Activated CD4-positive, alpha-beta T cell treated with anti-CD3 and anti-CD28 coated beads, Interleukin-2, amount 50 U/mL, for 48 hours (primary cell): ENCODE measurements at places on chromosomes 3 and 15.
A peak's percentile ranks its signal among the peaks of the same experiment; 100 is the strongest.

DNA sequence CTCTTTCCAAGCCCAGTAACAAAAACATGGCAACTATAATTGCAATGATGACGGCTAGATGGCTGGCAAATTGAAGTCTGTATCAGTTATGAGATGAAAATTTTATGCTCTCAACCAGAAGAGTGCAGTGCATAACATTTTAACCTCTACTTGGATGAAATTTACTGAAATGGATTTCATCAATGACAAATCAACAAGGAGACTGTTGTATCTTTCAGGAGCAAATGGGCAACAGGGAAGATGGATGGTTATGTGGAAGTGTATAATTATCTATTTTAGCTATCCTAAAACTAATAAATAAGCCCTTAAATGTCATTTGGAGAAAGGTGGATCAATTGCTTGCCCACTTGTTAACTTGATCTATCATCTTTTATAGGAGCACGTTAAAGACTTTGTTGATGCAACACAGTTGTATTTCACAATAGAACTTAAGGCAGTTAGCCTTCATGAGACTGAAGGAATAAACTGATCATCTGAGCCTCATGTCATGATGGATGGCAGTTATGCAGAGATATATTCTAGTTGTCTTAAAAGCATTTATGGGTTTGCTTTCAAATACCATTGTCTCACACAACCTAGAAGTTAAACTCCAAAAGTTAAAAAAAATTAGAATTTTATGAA lies 315.1 kb upstream of the TBC1D5 start:
- DNase-seq = no peak

DNA sequence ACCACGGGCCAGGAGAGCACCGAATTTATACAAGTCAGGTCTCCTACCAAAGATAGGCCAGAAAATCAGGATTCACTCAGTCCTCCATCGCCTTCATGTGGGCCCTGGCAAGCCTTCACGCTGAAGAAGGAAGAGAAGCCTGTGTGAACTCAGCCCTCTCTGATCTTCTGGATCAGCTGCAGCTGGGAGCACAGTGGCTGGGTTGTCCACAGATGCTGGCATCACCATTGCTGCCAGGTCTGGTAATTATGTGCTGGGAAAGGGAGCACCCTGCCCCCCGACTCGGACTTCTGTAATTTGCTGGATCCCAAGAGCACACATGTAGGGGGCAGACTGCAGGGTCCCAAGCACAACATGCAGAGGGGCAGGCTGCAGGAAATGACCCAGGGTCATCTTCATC lies 12.4 kb upstream of the PDE8A start:
- DNase-seq = no peak

DNA sequence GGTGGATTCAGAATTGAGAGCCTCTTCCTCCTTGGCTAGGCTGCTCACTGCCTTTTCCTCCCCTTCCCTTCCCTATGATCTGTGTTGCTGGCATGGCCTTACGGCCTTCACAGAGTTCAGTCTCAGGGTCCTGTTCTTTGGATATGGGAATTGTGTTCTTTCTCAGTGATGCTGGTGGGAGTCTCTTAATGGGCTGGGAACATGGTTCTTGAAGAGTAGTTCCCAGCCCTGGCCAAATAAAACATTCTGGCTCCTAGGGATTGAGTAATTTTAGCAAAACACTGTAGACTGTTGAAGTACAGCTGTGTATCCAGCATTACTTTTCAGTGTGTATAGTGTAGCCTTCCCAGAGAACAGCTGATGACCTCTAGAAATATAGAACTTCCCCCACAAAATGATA lies 22.6 kb upstream of the FILIP1L start:
- no peak for DNase-seq

DNA sequence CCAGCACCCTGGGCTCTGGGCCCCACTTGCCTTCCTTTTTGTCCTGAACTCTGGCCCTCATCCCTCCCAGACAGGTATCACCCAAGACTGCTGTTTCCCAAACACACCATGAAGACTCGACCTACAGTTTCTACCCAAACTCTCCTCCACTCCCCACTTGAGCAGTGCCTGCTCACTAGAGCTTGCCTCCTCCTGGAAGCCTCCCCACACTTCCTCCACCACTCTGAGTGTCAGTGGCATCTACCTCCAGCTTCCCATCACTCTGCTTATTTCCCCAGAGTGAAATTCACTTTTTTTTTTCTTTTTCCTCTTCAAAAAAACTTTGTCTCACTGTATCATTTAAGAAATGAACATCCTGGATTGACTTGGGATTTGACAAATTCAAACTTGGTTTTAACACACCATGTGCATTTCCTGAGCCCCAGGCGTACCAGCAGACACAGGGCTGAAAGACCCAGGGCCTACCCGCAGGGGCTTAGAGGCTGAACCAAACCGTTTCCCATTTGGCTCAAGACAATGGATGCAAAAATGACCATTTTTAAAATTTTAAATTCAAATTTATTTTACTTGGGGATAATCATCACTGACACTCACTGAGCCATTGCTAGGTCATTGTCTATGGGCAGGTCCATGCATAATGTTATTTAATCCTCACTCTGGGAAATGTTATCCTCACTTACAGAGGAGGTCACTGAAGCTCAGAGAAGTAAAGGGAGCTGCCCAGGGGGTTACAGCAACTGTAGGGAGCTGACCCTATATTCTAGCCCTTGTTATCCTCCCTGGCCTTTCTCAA lies 62.3 kb downstream of the IQSEC1 start:
- no peak for DNase-seq

GRCh38 chr15:56813995-56814394 lies 80.7 kb upstream of the ZNF280D start:
- no peak for DNase-seq

DNA sequence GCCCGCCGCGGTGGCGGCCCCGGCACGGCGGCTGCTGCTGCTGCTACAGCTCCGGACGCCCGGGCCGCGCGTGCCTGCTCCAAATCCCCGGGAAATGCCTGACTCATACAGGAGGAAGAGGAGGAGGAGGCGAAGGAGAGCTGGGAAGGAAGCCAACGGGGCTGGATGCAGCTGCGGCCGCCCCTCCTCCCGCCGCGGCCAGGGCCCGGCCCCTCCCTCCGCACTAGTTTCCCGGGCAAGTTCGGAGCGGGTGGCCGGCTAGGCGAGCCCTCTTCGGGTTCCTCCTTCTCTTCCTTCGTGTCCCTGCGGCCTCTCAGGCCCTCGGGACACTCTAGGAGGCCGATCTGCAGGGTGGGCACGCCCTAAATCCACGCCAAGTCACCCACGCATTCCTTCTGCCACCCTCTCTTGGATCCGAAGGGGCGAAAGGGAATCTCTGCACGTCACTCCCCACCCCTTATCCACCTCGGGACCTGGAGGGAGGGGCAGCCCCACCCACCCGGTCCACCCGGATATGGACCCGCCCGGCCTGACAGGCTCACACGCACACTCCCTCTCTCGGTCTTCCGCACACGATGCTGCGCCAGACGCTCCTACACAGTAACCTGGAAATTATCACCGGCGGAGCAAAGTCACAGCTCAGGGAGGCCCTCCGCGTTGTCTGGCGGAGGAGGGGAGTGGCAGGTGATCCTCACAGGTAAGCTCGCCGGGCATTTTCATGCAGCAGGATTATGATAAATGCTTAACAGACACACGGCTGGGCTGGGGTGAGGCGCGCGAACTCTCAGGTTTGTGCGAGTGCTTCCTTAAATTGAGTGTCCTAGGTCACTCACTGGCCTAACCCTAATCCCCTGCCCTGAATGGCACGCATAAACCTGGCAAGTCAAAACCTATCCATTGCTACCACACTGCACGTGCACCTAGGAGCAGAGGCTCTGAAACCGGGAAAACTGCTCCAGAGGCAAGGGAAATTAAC lies at the start of the genes OSBPL10 and ZNF860:
TSS of gene OSBPL10 (minus strand) at position 57 of the 976 bp plus-strand sequence. CDS start 83 bp downstream, outside the sequence.
TSS of gene ZNF860 (plus strand) at position 545 of the 976 bp plus-strand sequence. CDS start 7,330 bp downstream, outside the sequence.
- DNase-seq = peak; percentile 51

GRCh38 chr3:115284980-115285379 lies 137.9 kb upstream of the ZBTB20 start:
- no peak for DNase-seq

GRCh38 chr15:54789376-54789775 lies 407.4 kb downstream of the RSL24D1 start:
- DNase-seq = no peak

- no peak for DNase-seq
These were observed 112.2 kb upstream of the ETV5 start for GRCh38 chr3:186220911-186221645.

- no peak for DNase-seq
These were observed 7.0 kb downstream of the IQSEC1 start for GRCh38 chr3:13066236-13066635.

GRCh38 chr15:94607176-94607654 lies 375.9 kb downstream of the MCTP2 start:
- DNase-seq = no peak

- DNase-seq = no peak
These were observed 5.4 kb downstream of the EHD4 start for GRCh38 chr15:41966920-41967465.

- DNase-seq = no peak
These were observed 76.3 kb upstream of the STRIT1 start for GRCh38 chr3:155369735-155370134.

GRCh38 chr3:56610669-56611335 lies 53.8 kb downstream of the CCDC66 start:
- no peak for DNase-seq

DNA sequence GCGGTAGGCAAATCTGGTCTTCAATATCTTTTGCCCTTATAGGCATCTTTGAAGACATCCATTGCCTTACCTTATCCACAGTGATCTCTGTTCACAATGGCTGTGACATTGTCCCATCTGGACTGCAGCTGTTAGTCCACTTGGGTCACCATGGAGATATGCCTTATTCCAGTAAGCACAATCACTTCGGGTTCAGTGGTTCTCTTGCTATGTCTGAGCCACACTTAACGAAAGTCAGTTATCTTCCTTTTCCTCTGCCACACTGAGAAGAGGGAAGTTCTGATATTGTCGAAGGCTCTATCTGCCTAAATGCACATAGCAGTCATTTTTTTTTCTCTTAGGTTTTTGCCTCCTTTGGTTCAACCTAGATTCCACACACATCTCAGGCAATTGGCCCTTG lies 119.0 kb upstream of the SATB1 start:
- no peak for DNase-seq

- DNase-seq = no peak
These were observed 19.0 kb downstream of the SYNM start for GRCh38 chr15:99123713-99124451.

- no peak for DNase-seq
These were observed 180.6 kb downstream of the FMN1 start for GRCh38 chr15:33013827-33014445.

DNA sequence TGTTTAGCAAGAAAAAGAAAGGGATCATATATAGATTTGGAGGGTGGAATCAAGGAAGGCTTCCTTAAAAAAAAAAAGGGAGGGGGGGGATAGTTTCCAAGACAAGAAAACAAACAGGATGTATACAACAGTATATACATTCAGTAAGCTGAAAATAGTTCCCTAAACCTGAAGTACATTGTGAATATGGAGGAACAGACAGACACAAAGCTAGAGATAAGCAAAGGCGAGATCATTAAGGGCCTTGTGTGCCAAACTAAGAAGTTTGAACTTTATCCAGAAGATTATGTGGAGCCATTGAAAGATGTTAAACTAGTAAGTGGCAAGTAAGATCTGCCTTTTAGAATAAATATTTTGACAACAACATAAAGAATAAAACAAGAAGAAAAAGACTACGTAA lies 93.3 kb upstream of the IMPG2 start:
- DNase-seq = no peak

GRCh38 chr15:47675735-47676134 lies 41.6 kb upstream of the SEMA6D start:
- DNase-seq = no peak

GRCh38 chr3:127480196-127480954 lies 110.2 kb downstream of the TPRA1 start:
- DNase-seq = no peak

GRCh38 chr3:122952520-122952919 lies 75.0 kb downstream of the SEMA5B start:
- no peak for DNase-seq

DNA sequence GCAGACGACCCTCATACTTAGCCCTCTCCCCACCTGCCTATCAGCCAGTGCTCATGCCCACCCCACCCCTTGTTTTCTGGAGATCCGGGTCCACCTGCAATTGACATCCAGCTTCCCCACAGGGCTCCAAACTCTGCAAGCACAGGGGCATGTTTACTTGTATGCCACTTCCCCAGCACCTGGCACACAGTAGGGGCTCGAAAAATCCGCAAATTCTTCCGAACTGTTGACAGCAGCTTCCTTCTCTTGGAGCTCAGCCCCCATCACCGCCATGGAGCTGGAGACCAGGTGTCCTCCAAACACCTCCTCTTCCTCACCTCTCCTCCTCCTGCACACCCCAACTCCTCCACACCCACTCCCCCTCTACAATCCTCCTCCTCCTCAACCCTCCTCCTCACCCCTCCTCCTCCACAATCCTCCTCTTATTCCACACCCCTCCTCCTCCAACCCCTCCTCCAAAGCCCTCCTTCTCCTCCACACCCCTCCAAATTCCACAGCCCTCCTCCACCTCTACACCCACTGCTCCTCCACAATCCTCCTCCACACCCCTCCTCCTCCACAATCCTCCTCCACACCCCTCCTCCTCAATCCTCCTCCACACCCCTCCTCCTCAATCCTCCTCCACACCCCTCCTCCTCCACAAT lies 70.4 kb upstream of the BLM start:
- DNase-seq = no peak

DNA sequence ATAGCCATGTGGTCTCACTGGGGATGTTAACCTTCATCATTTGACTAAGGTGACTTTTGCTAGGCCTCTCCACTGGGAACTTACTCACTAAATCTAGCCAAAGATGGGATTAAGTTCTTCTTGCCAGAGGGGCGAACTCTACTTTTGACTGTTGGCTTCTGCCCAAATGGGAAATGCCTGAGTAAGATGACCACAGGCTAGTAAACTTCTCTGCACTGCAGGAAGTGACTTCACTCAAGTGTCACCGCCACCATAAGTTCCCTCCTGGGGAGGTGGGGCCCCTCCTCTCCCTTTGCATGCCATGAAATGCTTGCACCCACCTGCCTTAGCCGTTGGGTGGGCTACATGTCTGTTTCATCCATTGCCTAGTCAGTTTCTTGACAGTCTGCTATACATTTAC lies 388.3 kb downstream of the FEZF2 start:
- no peak for DNase-seq

- no peak for DNase-seq
These were observed 117.0 kb upstream of the TSPAN3 start for GRCh38 chr15:77187751-77188464.

DNA sequence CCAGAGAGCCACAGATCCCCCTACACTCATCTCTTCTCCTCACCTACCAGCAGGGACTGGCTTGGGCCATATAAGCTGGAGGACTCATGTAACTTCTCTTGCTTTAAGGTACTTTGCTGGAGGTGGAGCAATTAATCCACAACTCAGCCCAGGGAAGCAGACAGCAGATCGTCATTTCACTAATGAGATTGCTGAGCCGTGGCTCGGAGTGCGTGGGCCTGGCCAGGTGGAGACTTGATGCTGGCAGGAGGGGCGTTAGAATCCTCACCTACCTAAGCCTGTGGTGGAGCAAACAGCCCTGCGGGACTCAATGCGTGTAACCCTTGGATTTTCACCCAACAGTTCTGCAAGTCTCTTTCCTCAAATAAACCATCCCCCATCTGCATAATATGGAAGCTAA lies 253.2 kb downstream of the RORA start:
- no peak for DNase-seq

- no peak for DNase-seq
These were observed 773.7 kb upstream of the NR2F2 start for GRCh38 chr15:95556866-95557225.
